ENCODE measurements at places on chromosomes 2 and 18.
A peak's percentile ranks its signal among the peaks of the same experiment; 100 is the strongest.

DNA sequence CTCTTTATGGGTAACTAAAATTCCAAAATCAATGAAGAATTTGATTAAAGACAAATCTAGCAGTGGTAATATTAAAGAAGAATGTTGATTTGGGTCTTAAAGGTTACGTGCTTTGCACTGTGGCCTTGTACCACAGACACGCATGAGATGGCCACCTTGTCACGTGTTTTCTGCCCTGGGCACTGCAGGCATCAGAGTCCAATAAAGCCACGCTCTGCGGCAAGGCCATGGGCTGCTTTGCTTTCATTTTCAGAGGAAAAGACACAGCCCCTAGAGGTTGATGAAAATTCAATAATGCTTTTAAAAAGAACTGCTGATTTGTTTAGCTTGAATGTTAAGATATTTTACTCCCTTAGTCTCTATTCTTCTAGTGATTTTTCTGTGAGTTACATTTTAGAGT is 30.4 kb downstream of the AOX1 start:
- DNase-seq = no peak

GRCh38 chr18:38402509-38402908 is 836.9 kb upstream of the CELF4 start:
- DNase-seq = no peak

- DNase-seq = peak; percentile 46
These were observed 108.0 kb upstream of the SALL3 start for GRCh38 chr18:78871618-78872017.

DNA sequence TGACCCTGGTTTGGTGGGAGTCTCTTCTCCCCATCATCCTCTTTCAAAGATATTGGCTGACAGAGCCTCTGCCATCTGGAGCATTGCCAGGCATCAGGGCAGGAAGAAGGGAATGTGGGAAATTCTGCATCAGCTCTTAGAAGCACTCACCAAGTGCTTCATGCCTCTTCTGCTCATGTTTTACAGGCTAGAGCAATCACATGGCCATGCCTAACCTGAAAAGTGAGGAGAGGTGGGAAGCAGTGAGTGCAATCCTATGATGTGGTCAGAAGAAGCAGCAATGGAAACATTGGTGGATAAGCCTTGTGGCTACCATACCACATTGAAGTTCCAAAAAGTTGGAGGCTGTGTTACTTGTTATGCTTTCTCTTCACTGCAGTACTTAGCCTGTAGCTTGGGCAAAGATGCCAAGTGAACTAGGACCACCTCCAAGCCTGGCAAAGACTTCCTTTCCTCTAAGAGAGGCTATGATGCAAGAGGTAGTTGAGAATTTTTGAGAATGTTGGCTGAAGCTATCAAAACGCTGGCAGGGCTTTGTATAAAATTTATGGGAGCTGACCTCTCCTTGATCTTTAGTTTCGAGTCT is 64.1 kb downstream of the BCL2L11 start:
- DNase-seq = no peak

- no peak for DNase-seq
These were observed 168.1 kb upstream of the NCK2 start for GRCh38 chr2:105576440-105577241.

GRCh38 chr2:203022751-203023150 is 8.1 kb downstream of the NBEAL1 start:
- no peak for DNase-seq

Measured in left ventricle myocardium inferior (tissue), 1 donor.